ENCODE measurements at places on chromosomes 12 and 14.

DNA sequence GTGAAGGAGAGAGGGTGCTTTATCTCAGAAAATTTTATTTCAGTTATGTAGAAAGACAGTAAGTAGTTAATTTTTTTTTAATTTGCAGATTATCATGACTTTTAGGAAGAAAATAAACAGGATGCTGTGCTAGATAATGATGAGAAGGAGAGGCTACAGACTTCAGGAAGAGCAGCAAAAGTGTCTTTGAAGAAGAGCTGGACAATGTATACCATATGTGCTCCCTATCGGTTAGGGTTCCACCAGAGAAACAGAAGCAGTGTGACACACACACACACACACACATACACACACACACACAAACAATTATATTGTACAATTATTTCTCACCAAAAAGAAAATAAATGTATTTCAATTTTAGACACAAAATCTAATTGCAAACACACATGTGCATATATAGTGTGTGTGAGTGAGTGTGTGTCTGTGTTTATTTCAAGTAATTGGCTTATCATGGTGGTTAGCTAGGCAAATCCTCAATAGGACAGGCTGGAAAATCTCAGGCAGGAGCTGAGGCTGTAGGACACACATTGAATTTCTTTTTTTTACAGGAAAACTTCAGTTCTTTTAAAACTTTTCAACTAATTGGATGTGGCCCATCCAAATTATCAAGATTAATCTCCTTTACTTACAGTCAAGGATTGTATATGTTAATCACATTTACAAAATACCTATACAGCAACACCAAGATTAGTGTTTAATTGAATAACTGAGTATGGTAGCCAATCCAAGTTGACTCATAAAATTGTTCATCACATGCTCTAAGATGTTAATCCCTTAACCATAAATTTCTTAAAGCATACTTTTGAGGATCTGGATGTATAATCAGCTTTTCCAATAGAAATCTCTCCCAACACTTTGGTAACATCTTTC lies 235.8 kb upstream of the DCN start:
- DNase-seq = no peak

- no peak for DNase-seq
Measured at GRCh38 chr14:99182548-99183250, 89.3 kb downstream of the BCL11B start.

GRCh38 chr12:125249066-125249824 lies 184.0 kb downstream of the AACS start:
- DNase-seq = no peak

DNA sequence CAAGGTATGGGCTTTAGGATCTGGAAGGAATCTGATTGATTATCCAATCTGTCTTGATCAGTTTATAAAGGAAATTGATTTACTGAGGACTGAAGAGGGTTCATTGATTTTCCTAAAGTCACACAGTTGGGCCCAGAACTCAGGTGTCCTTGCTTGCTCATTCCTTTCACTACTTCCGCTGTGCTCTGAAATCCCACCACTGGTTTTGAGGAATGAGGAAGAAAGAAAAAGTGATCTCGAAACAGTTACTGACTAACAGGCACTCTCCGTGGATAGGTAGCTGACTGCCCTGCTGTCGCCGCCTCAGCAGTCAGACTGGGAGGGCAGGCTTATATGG lies at the start of gene FITM1:
TSS of gene FITM1 (plus strand) at position 280 of the 337 bp plus-strand sequence. CDS start 905 bp downstream, outside the sequence.
- no peak for DNase-seq

DNA sequence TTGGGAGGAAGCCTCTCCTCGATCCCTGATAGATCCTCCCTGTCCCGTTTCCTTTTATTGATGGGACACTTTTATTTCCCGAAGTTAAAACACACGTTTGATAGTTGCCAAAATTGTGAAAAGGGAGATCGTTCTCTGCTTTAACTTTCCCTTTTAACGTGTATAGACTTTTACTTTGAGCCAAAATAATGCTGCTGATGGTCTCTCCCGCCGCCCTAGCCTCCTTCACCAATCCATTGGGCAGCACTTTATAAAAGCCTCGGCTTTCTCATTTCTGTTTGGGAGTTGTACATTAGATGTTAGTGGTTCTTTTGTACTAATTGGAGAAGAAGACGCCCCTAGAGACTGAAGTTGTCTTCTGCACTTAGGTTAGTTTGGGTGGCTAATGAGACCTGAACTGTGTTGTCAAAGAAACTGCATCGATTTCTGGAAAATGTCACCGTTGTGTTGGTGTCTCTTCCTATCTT lies 1.4 kb downstream of the TMTC2 start:
- DNase-seq = no peak

DNA sequence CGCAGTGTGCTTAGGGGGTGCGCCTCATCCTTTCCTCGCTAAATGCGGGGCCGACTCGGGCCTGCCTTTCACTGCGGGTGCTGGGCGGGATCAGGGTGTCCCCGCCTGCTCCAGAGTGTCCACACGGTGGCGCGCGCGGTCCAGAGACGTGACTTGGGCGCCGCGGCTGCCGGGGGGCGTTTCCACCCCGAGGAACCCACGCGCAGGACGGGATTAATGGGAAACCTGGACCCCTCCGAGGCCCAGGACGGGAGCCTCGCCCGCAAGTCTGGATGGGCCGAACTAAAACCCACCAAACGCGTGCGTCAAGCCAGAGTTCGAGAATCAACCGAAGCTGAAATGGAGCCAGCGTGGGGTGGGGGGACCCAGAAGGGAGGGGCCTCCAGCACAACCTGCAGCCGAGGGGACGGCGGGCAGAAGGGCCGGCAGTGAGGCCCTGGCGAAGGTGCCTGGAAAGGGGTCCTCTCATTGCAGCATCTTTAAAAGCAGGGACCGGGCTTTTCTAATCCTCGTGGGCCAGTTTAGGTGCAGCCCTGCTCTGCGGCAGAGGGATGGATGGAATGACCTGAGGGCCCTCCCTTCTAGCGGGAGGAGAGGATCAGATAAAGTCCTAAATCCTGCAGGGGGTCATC lies 93.3 kb downstream of the NINJ2 start:
- DNase-seq = peak; percentile 80

- DNase-seq = no peak
Measured at GRCh38 chr12:22248571-22249115, 85.9 kb downstream of the ST8SIA1 start.

DNA sequence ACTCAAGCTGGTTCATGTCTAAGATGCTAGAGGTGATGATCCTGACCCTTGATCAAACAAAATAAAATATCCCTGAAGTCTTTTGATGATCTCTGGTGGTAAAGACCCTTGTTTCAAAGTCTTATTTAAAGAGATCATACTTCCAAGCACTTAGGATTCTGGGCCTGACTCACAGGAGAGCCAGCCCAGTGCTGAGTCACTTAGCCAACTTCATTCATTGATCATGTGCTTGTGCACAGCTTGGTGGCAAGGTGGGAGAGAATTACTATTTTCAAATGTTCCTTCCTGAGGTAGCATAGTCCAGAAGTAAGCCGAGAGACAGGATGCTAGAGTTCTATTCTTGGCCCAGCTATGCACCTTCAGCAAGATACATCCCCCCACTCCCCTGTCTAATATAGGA lies 40.6 kb downstream of the SCN8A start:
- DNase-seq = no peak

GRCh38 chr14:24179961-24180796 lies 8.3 kb downstream of the REC8 start:
- no peak for DNase-seq

DNA sequence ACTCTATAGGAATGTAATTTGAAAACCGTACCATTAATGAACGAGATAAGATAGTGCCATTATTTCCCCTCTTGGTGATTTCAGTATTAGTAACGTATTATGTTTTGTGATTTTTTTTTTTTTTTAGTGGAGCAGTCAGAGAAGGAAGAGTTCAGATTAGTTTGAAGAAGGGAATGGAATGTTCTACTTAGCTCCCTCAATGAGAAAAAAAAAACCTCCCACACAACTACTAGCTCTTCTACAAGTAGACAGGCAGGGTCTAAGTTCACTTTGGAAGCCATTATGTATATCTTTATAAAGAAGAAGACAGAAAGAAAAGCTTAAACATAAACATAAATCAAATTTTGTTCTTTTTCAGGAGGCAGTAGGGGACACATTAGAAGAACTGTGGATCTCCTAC lies 27.3 kb downstream of the PNMA1 start:
- no peak for DNase-seq

DNA sequence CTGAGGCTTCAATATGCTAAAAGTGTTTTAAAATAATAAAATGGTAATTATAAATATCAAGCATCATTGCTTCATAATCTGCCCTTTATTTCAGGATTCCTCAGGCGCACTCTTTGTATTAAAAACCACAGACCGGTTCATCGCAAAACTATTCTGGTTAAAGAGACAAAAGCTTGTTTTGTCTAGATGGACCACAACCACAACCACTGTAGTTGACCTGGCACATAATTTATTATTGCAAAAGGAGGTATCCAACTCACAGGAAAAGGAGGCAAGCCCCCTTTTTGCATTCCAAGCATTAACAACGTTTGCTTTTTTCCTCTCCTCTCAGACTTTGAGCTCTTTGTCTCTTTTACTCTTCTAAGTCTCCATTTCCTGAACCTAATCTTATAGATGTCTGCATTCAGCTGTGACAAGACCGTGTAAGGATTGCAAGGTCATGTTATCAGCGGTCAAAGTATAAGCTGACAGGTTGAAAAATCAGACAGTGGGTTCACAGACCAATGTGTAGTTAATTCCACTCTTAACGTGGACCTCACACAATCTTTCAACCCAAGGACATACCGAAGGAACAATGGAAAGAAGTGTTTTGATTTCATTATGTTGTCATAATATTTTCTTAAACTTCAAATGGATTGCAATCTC lies 1057.6 kb downstream of the GALC start:
- DNase-seq = no peak

- peak; percentile 13 for DNase-seq
Measured at GRCh38 chr14:96362071-96362964, 823 bp downstream of the ATG2B start.

- DNase-seq = no peak
Measured at GRCh38 chr12:131385313-131386166, 325.4 kb upstream of the SFSWAP start.

DNA sequence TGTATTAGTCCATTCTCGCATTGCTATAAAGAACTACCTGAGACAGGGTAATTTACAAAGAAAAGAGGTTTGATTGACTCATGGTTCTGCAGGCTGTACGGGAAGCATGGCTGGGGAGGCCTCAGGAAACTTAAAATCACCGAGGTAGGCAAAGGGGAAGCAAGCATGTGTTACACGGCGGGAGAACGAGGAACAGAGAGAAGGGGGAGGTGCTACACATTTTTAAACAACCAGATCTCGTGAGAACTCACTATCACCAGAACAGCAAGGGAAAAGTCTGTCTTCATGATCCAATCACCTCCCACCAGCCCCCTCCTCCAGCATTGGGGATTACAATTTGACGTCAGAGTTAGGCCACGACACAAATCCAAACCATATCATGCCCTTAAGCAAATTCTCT lies 13.3 kb upstream of the MAX start:
- no peak for DNase-seq

GRCh38 chr12:4280351-4281163 lies 7.0 kb downstream of the CCND2 start:
- no peak for DNase-seq

DNA sequence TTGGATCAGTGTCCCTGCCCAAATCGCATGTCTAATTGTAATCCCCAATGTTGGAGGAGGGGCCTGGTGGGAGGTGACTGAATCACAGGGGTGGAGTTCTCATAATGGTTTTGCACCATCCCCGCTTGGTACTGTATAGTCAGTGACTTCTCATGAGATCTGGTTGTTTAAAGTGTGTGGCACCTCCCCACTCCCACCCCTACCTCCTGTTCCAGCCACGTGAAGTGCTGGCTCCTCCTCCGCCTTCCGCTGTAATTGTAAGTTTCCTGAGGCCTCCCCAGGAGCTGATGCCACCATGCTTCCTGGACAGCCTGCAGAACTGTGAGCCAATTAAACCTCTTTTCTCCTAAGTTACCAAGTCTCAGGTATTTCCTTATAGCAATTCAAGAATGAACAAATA lies 67.2 kb downstream of the FERMT2 start:
- no peak for DNase-seq

DNA sequence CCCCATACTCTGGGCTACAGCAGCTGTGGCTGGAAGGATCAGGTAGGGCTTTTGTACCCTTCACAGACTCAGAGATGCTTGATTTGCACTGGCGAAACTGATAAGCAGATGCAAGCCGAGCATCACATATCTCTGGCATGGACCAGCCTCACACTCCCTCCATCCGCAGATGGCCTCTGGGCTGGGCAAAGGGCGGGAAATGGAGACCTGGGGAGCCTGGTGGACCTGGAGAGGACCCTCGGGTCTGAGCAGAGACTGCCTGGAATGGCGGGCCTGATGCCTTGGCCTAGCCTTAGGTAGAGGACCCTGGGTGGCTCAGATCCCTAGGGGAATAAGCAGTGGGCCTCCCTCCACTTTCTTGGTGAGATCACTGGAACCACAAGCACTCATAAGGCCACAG lies 53.2 kb downstream of the GALNT16 start:
- no peak for DNase-seq

- DNase-seq = no peak
Measured at GRCh38 chr12:122318607-122319605, 52.6 kb upstream of the VPS33A start.

GRCh38 chr12:12353276-12353675 lies 3.2 kb upstream of the MANSC1 start:
- no peak for DNase-seq

DNA sequence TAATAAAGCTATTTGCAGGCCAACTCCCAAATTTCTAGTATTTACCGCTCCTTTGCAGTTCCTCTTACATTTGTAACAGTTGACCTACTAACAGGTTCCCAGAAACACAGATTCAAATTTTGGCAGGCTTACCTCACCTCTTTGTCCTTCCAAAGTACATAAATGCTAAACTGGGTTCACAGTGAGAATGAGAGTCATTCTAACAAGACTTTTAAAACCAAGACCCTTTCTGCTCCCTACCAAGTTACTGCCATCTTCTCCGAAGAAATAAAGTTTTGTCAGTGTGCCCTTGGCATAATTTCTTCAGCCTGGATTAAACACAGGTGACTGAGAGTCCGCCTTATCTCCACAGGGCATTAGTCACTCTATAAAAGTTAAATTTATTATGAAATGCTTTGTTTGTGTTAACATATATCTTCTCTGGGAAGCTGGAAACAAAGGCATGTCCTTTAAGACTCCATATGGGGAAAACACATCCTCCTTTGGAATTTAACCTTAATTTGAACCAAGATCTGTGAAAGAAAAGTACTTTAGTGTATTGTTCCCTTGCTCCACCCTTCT lies 28.2 kb downstream of the FOXA1 start:
- DNase-seq = no peak

GRCh38 chr12:111360325-111360930 lies 8.5 kb downstream of the PHETA1 start:
- no peak for DNase-seq

All from stimulated activated CD8-positive, alpha-beta memory T cell treated with anti-CD3 and anti-CD28 coated beads, Interleukin-2, amount 100 ng/mL, for 1 hour (primary cell).